Kidney capillary endothelial cell (primary cell): ENCODE measurements at places on chromosomes 2 and 18.
A peak's percentile ranks its signal among the peaks of the same experiment; 100 is the strongest.

DNA sequence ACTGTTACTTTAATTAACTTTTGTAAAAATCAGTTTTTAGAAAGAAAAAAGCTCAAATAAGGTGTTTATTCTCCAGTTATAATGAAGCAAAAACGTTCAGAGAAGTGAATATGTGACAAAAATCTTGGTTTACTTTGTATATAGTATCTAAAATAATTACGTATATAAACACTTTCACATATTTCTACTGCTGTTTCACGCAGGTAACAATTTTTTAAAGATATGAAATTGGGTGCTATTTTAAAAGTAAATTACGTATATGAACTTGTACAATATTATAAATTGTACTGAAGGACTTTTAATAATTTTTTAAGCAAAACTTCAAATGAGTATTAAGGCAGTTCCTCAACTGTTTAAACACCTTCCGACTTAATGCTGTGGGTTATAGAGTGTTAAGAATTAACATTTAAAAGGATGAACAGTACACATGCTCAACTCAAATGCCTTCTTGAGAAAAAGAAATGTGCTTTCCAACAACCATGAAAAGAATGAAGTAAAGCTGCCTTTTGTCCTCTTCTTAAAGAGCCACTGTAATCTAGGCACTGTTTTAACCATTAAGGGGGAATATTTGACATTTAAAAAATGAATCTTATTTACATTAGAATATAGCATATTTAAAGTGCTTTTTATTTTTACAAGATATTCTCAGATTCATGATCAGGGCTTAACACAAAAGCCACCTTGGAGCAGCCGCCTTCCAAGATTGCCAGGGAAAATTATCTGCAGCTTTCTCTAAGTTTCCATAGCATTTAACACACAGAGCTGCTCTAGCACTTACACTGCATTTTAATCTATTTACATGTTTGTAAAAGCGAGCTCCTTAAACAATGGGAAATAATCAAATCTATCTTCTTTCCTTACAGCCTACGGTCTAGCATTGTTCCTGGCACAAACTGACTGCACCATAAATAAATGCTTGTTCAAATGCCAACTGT, 56.5 kb upstream of the CDKL4 start:
- DNase-seq: no peak

DNA sequence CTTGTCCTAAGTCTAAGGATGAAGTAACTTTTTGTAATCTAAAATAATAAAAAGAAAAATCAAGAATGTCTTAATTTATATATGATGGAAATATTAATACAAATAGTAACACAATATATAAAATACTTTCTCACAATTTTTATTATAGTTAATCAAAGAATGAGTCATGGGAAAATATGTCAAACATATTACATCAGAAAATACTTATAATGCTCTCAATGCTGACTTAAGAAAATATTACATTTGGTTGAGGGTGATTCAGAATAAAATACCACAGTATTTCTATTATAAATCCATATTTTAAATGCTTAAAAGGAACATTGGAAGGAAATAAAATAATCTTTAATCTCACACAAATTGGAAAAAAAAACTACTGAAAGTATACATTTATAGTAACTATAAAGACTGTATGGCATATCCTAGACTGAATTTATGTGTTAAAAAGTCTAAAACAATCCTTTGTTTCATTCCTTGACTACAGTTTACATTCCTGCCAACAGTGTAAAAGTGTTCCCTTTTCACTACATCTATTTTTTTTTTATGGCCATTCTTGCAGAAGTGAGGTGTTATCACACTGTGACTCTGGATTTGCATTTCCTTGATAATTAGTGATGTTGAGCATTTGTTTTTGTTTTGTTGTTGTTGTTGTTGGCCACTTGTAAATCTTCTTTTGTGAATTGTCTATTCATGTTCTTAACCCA, 1573.5 kb upstream of the ACVR2A start:
- DNase-seq: no peak

DNA sequence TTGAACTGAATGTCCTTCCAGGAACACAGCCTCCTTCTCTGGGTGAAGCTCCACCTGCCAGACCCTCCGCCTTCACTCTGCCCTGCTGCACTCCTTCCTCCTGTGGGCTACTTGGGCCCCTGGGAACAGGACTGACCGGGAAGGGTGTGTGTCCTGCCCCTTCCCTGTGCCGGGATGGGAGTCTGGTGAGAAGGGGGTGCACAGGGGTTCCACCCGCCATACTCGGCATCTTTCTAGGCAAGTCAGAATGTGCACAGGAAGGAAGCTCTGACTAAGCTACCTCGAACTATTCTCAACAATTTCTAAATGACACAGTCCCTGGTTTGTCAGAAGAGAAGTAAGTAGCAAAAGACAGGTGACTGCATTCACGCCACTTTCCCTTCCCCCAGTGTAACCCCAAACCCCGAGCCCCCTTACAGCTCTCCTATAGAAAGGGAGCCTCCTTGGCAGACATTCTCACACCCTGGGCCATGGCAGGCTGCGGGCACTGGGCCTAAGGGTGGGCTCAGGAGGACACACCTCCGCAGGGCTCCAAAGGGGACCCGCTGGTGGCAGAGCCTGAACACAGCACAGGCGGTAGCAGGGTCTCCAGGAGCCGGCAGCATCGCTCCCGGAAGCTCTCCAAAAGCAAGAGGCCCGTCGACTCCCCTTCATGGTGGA, 184.1 kb downstream of the HDAC4 start:
- peak; percentile 46 for DNase-seq

GRCh38 chr2:220046507-220046906, 419.1 kb downstream of the SLC4A3 start:
- no peak for DNase-seq

- no peak for DNase-seq
Measured at GRCh38 chr2:17422061-17422460, 96.2 kb downstream of the RAD51AP2 start.

DNA sequence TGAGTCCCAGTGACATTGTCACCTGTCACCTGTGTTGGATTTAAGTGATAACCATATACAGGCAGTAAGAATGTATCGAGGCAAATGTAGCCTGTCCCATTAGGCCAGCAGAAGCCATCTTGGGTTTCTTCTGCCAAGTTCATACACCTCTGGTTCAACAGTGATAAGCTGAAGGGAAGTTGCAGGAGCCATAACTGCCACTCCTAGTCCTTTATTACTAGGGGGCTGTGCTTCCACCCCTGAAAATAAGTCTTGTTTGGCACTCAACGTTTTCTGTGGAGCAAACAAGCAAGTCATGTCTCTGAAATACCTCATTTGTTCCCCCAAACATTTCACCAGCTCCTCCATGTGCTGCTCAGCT, 58.1 kb upstream of the ALPP start:
- no peak for DNase-seq

DNA sequence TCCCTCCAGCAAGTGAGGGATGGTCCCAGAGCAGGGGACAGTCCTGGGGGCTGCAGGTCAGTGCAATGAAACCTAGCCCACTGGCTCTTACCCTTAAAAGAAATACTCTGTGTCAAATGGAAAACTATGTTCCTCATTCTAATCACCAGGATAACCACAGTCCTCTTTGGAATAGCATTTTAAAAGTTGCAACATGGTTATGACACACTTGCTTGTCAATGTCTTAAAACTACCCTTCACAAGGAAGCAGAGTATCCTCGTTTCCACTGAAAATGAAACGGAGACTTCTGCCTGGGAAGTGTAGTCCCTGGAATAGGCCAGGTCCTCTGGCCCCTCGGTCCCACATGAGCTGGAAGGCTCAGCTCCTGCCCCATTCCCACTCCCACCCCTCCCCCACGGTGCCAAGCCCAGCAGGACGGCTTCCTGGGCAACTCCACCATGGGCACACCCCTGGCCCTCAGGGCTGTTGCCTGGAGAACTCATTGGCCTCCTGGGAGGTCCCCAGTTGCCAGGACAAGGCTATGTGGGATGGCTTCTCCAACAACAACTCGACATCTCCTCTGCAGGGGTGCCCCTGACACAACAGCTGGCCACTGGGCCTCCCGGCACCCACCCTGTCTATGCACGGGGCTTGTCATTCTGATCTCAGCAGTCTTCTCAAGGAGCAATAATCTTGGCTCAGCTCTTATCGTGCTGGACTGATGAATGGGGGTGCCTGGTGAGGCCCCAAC, 38.3 kb upstream of the ST3GAL5 start:
- no peak for DNase-seq

- DNase-seq: no peak
Measured at GRCh38 chr2:123762221-123762620, 262.9 kb upstream of the CNTNAP5 start.

- no peak for DNase-seq
Measured at GRCh38 chr2:29598978-29599377, 322.4 kb downstream of the ALK start.

DNA sequence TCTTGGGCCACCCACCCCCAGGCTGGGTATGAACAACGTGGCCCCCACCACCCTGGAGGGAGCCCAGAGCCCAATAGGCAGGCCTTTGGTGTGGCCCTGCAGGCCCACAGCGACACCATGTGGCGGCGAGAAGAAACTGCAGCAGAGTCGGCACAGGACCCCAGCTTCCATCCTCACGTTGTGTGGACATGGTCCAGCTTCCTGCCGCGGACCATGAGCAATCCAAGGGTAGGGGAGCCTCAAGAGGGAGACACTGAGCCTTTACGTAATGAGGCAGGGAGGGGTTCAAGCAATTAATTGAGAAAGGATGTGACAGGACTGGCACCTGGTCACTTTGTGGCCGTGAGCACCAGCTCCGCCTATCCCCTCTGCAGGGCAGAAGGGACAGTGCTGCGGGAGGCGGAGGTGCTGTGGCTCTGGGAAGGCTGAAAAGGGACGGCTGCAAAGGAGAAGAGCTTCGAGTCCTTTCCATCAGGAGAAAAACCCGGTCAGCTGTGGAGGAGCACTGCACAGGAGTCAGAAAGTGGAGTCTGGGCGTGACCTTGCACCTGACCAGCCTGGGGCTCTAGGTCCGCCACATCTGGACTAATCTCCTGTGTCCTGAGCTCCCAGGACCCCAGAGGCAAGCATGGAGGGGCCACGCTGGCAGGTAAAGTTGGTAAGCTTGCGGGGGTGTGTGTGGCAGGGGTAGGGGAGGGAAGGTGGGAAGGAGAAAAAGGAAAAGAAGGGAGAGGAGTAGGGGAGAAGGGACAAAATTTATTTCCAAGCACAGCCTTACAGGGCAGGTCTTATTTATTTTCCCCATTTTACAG, 44.9 kb downstream of the TMEM37 start:
- peak; percentile 68 for DNase-seq

DNA sequence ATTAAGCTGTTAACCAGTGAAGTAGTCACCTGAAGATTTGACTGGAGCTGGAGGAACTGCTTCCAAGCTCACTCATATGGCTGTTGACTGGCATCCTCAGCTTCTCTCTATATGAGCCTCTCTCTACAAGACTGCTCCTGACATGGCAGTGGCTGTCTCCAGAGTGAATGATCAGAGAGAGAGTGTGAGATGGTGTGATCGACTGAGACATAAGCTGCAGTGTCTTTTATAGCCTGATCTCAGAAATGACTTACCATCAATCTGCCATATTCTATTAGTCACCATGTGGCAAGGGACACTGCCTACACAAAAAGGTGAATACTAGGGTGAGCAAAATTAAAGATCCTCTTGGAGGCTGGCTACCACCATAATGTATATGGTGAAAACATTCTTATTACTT, 7.8 kb upstream of the RBMS1 start:
- DNase-seq: no peak

GRCh38 chr2:113757138-113757657, 756 bp upstream of the SLC35F5 start:
- peak; percentile 32 for DNase-seq

- no peak for DNase-seq
Measured at GRCh38 chr18:68916734-68917133, 118.9 kb downstream of the CCDC102B start.

DNA sequence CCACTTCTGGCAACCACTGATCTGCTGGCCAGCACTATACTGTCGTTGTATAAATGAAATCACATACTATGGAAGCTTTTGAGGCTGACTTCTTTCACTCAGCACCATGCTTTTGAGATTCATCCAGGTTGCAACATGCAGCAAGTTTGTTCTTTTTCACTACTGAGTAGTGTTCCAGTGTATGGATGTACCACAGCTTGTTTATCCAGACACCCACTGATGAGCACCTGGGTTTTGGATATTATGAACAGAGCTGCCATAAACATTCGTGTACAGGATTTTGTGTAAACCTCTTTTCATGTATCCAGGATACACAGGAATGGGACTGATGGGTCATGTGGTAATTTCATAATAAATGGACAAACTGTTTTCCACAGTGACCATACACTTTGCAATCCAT, 10.7 kb downstream of the ERCC3 start:
- no peak for DNase-seq

DNA sequence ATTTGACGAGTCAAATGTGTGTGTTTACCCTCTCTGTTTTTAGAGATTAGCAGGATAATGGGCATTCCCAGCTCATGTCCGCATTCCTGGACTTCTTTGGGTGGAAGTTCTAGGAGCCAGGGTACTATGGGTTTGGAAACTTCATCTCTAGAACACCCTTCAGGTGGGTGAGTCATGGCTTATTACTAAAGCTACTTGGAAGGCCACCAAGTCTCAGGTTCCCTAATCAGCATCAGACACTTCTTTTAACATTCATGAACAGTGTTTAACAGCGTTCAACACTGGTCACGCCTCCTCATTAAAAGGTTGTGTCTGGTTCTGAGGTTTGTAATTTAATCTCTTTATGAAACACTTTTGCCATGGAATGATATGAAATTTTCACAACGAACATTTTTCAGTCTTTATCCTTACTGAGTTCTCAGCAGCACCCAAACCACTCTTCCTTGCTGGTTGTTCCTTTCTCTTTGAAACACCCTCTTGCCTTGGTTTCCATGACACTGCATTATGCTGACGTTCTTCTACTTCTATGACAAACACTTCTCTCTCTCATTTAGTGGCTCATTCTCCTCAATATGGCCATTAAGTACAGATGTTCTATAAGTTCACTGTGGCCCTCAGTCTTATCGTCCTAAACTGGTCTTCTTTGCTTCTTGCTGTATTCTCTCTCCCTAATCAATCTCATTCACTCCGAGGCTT, 49.3 kb downstream of the MMADHC start:
- no peak for DNase-seq

DNA sequence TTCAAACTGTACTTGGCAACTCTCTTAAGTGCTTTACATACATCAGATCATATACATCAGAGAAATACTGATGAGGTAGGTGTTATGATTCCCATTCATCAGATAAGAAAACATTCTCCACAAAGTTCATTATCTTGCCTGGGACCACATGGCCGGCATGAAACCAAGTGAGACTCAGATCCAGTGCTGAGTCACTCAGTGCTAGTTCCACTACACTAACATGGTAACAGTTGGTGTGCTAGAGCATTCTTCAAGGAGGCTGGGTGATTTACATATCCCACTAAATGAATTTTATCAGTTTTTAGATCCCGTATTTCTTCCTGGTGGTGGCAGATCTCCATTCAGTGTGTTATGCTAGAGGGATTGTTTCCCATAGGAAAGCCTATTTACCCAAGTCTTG, 772.0 kb downstream of the CNTNAP5 start:
- no peak for DNase-seq

GRCh38 chr2:84964406-84965191, 6.4 kb upstream of the KCMF1 start:
- DNase-seq: no peak

DNA sequence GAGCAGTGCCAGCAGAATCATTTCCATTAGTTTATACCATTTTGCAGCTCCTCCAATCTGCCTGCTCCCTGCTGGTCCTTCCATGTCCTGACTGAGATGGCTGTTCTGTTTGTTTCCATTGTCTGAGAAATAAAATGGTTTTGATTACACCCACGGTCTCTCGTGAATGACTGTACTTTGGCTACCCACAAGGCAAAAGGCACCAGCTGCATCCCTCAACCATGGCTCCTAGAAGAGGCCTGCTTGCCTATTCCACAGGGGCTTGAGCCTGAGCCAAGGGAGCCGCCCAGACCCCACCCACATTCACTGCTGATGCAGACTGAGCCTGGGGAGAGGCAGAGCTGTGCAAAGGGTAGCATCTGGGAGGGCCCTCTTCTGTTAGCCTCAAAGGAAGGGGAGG, 31.2 kb downstream of the MARCHF4 start:
- DNase-seq: no peak
